ENCODE measurements at places on chromosomes 5 and 9.
A peak's percentile ranks its signal among the peaks of the same experiment; 100 is the strongest.

GRCh38 chr9:120926397-120926928 is at the start of gene TRAF1:
TSS of gene TRAF1 (minus strand) at chr9:120926796. CDS start at chr9:120926075, 721 bp downstream.
- no peak for DNase-seq

DNA sequence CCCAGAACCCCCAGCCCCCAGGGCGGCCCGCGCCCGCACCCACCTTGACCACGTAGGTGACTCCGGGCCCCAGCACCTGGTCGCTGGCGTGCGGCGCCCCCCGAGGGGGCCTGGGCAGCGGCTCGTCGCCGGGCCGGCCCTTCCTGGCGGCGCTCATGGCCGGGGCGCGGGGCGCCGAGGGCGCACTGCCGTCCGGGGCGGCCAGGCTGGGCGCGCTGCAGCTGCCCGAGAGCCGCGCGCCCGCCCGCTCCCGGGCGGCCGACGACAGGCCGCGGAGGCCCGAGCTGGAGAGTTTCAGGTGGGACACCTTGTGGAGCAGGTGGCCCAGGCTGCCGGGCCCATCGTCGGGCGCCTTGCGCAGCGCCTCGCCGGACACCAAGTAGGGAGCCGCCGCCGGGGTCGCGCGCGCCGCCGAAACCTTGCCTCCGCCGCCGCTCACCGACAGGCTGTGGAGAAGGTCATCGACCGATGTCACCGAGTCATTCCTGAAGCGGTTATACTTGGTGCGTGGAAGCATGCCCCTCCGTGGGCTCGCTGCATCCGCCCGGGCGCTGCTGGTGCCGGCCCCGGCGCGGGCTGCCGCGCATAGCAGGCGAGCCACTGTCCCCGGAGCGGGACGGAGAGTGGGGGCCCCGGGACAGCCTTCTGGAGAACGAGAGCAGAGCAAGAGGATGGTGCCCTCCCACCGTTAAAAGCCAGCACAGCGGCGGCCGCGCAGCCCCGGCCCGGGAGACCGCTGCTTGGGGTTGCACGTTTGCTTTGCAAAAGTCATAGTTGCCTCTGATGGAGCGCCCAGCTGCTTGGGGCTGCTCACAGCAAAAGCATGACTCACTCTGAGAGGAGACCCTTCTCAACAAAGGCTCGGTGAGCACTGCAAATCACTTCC is at the start of gene SHC3:
Gene SHC3, minus strand, starts transcription at position 875 of the 886 bp plus-strand sequence. Its CDS starts 358 bp downstream, at position 517.
- no peak for DNase-seq

GRCh38 chr9:107219486-107220077 is 63.5 kb upstream of the RAD23B start:
- DNase-seq, result no peak

GRCh38 chr5:5626412-5626811 is 203.9 kb downstream of the ICE1 start:
- no peak for DNase-seq

DNA sequence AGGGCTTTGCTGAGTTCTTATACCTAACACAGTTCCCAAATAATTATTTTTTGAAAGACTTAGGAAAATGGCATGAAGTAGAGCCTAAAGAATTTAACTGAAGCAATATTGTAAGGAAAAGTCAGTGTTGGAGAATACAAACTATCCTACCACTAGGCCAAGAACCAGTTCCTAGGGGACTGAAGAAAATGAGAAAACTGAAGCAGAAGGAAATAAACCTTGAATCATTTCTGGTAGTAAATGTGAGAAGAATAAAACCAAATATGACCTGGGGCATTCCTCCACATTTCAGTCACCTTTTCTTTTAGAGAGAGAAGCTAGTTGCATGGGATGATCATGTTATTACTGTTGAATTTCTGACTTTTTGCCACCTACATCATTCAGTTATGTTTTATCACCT is 1393.9 kb upstream of the C9orf72 start:
- DNase-seq, result no peak

GRCh38 chr9:8284884-8285283 is 485.3 kb upstream of the DMAC1 start:
- DNase-seq, result no peak

- no peak for DNase-seq
Measured at GRCh38 chr9:31807574-31808256, 576.7 kb upstream of the ACO1 start.

DNA sequence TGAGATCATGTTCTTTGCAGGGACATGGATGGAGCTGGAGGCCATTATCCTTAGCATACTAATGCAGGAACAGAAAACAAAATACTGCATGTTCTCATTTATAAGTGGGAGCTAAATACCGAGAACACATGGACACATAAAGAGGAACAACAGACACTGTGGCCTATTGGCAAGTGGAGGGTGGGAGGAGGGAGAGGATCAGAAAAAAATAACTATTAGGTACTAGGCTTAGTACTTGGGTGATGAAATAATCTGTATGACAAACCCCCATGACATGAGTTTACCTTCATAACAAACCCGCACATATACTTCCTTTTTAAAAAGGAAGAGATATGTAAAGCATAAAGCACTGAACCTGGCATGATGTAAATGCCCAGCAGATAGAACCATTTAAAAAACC is 99.0 kb downstream of the MEGF10 start:
- no peak for DNase-seq

DNA sequence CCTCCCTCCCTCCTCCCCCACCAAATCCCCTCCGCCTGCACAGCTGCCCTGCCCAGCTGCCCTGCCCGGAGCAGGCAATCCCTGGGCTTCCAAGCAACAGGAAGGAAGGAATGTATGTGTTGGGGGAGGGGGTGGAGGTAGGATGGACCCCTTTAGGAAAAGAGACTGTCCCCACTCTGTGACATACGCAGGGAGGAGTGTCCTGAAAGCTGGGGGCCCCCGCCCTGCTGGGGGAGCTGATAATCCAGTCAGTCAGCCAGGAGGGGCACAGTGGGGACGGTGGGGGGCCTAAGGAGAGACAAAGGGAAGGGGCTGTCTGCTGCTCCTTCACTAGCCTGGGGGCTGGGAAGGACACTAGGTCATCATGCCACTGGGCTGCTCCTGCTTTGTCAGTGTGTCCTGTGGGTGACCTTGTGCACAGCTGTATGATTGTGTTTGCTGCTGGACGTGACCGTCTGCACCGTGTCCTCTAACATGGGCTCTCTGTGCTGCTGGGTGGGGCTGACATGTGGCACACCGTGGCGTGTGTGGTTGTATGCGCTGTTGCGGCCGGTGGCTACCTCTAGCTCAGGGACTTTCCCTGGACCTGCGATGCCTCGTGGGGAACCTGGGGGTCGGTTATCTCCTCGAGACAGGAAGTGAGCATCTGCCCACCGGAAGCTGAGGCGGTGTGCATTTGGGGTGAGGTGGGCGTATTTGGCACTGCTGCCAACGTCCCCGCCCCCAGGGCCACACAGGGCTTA is 3.0 kb downstream of the N4BP3 start:
- DNase-seq, result no peak

- no peak for DNase-seq
Measured at GRCh38 chr5:115415143-115415491, 118.7 kb upstream of the CCDC112 start.

DNA sequence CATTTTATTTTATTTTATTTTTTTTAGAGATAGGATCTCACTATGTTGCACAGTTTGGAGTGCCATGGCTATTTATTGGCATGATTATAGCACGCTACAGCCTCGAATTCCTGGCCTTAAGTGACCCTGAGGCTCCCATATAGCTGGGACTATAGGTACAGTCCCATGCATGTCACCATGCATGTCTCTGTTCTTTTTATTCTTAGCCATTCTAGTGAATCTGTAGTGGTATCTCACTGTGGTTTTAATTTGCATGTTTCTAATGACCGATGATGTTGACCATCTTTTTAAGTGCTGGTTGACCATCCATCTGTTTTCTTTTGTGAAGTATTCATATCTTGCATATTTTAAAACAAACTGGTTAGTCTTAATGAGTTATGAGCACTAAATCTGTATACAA is 76.1 kb downstream of the SLC44A1 start:
- DNase-seq, result no peak

DNA sequence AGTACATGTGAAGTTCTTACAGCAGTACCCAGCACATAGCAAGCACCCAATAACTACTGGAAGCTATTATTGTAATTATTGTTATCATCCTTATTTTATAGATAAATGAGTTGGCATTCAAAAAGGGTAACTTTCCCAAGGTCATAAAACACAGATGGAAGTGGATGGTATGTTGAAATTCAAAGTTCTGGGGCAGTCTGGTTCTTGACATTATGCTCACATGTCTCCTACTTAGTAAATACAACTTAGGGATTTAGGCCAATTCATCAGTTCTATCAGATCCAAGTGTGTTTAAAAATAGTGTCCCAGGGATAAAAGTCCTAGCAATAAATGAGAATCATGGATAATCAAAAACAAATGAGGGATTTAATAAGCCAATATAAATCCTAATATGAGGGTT is 265.2 kb downstream of the ADAMTSL1 start:
- DNase-seq, result no peak

DNA sequence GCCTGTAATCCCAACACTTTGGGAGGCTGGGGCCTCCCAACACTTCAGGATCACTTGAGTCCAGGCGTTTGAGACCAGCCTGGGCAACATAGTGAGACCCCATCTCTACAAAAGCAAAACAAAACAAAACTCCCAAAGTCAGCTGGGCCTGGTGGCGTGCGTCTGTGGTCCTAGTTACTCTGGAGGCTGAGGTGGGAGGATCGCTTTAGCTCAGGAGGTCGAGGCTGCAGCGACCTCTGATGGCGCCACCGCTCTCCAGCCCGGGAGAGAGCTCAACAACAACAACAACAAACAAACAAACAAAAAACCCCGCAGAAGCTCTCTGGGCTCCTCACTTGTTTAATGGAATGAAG is 528 bp downstream of the ACOT12 start:
- DNase-seq, result no peak

GRCh38 chr9:4829969-4830368 is 37.2 kb downstream of the RCL1 start:
- no peak for DNase-seq

DNA sequence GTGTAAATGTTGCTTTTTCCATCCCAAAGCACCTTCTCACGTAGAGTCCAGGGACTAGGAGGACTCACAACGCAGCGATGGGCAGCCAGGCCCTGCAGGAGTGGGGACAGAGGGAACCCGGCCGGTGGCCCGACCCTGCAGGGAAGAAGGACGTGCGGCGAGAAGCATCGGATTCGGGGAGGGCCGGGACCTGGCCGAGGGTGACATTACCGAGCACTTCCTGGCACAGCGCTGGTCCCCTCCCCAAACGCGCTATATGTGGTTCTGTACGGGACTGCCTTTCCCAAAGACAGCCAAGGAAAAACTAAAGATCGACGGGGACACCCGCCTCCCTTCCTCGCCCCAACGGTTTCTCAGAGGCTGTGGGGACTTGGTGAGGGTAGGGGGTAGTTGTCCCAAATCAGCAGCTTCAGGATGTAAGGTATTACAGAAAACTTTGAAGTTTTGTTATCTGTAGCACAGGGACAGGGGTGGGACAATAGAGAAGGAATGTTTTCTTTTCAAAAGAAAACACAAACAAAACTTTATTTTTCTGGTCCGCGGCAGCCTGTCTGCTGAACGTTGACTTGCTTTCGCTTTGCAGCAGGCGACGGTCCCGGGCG is 887 bp upstream of the MAP3K1 start:
- DNase-seq, result no peak

DNA sequence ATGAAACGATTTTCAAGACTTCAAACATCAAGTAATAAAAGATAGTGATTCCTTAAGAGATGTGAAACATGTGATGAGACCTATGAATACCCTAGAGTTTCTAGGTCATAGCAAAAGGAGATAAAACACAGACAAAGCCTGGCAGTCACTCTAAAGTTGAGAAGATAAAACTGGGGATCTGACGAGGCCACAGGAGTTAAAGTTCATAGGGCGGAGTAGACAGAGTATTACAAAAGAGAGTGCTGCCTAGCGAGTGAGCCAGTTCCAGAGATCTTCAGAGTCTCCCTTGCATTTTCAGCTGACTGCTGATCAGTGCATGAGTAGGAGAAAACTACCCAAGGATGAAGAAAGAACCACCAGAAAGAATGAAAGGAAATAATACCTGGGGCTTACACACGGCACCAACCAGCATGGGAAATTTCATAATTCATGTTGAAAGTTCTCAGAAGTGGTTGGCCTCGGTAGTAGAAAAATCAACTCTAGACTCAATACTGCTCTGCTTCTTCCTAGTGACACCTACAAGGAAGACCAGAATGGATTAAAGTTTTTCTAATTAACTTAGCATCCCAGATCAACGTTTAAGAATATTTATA is 30.4 kb downstream of the FBXO4 start:
- DNase-seq, result no peak

- peak; percentile 91 for DNase-seq
Measured at GRCh38 chr5:927172-928015, 34.7 kb downstream of the TRIP13 start.

DNA sequence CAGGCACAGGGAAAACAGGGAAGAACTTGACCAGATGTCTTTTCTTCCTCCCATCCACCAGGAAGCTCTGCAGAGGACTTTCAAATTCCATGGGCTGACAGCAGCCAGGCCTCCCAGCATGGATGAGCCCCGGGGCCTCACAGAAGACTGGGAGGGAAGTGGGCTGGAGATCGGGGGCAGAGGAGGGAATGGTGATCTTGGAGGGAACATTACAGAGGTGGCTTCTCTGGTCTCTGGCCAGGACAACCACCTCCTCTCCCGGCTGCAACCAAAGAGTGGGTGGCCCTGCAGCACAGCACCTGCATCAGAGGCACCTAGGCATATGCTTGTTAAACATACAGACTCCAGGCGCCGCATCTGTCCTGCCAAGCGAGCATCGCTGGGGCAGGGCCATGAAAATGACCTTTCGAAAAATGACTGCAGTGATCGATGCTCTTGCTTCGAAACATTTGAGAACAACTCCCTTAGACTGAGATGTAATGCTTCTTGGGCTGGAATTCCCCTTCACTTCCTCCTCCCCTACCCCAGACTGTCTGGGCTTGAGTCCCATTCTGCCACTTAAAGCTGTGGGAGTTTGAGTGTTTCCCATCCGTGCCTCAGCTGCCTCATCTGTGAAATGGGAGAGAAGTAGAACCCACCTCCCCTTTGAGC is 68.7 kb upstream of the UNC5A start:
- DNase-seq, result peak; percentile 72
